ENCODE measurements at places on chromosomes 7 and 10.

- DNase-seq: no peak
These were observed 37.0 kb upstream of the MINDY3 start for GRCh38 chr10:15897287-15897686.

DNA sequence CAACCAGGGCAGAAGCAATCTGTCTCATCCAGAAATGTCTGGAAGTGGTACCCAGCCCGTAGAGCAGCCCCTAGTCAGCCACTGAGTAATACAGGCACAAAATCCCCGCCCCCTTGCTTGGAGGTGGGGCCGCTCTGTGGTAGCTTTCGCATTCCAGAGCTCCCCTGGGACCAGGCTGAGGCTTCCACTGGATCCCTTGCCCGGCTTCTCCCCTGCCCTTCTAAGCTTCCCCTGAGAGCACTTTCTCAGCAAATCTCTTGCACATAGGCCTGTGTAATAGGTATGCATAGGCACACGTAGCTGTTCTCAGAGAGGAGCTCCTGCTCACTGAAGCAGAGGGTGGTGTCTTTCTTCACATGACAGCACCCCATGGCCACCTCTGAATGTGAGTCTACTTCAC, 144.2 kb downstream of the BMS1 start:
- no peak for DNase-seq

- DNase-seq: no peak
These were observed 47.8 kb downstream of the CPXM2 start for GRCh38 chr10:123843835-123844234.

DNA sequence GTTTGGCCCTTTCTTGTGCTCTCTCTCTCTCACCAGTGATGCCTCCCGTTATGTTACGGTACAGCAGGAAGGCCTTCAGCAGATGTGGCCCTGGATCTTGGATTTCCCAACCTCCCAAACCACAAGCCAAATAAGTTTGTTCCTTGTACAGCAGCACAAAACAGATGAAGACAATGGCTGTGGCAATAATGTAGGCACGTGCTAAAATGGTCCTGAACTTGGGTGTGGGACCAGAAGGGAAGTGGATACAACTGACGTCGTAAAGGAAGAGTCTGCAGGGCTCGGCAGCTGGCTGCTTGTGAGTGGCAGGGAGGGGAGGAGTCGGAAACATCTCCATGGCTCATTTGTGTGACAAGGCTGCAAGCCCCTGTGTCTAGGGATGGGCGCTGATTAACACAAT, 26.8 kb downstream of the PROSER2 start:
- DNase-seq: no peak

- no peak for DNase-seq
These were observed 69.3 kb downstream of the SKIDA1 start for GRCh38 chr10:21456160-21456559.

- no peak for DNase-seq
These were observed 100.3 kb upstream of the BTBD16 start for GRCh38 chr10:122170802-122171201.
